Stimulated activated CD4-positive, alpha-beta T cell treated with anti-CD3 and anti-CD28 coated beads, Interleukin-1b, Interleukin-23, amount 100 ng/mL, for 1 hour (primary cell): ENCODE measurements at places on chromosomes 1 and 21.

DNA sequence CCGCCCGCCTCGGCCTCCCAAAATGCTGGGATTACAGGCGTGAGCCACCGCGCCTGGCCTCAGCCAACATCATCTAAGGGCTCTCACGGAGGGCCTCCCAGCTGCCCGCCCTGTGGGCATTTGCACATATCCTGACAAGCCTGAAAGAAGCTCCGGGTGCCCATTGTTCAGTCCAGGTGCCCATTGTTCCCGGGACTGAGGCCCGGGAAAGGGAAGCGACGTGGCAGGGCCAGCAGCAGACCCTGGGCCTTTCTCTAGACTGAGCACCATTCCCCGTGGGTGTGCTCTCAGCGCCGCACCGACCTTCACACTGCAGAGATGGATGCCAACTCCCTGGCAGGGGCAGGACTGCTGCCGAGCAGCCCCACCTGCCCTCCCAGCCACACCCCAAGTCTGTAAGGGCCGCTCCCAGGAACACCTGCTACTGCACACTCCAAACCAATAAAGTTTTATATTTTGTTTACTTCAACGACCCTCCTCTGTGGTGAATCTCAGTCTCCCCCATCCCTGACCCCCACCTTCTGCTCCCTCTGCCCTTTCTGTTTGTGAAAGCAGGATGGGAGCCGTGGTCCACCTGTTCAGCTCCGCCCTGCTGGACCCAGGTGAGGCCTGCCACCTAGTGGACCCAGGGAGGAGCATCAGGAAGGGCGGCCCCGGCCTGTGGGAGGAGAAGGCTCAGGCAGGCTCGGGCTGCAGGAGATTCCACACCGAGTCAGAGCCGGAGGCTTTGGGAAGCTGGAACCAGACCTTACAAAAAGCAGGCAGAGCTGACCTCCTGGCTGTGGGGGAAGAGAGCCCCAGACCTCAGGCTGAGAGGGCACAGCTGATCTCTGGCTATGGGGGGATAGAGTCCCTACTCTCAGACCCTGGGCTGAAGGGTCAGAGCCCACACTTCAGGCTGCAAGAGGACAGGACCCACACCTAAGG, 1.1 kb upstream of the TMEM82 start:
- DNase-seq, result peak; percentile 25

- DNase-seq, result no peak
These were observed 34.8 kb upstream of the QSOX1 start for GRCh38 chr1:180119837-180120236.

GRCh38 chr1:217393896-217394295, 237.0 kb downstream of the GPATCH2 start:
- no peak for DNase-seq

DNA sequence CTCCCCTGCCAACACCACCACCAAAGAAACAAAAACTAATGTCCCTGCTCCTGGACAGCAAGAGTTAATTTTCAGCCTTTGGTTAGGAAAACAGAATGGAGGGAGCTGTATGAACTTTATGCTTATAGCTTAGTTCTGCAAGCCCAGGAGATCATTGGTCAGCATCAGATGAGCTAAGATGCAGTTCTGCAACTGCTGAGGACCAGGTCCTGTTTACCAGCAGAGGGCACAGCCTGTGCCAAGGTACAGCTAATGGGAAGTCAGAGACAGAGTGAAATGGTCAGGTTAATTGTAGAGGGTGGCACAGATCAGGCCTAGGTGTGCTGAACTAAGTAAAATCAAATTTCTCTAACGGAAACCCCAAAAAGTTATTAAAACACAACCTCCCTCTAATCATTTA, 161.3 kb downstream of the ROR1 start:
- DNase-seq, result no peak

DNA sequence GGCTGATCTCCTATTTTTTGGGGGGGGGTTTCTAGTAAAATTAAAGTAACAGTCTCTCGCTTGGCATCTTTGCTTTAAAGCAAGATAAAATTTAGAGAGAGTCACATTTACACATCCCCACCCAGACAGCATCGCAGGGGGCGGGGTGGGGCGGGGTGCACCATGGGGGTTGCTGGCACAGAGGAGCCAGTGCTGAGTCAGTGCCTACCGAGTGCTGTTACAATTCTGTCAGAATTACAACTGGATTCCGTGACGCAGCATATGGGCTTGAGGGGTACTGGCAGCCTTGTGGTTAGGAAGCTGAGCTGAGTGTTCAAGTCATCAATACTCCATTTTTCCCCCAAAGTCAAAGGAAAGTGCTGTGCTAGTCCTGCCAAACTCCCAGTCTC, 175.9 kb downstream of the PRDM16 start:
- DNase-seq, result no peak

DNA sequence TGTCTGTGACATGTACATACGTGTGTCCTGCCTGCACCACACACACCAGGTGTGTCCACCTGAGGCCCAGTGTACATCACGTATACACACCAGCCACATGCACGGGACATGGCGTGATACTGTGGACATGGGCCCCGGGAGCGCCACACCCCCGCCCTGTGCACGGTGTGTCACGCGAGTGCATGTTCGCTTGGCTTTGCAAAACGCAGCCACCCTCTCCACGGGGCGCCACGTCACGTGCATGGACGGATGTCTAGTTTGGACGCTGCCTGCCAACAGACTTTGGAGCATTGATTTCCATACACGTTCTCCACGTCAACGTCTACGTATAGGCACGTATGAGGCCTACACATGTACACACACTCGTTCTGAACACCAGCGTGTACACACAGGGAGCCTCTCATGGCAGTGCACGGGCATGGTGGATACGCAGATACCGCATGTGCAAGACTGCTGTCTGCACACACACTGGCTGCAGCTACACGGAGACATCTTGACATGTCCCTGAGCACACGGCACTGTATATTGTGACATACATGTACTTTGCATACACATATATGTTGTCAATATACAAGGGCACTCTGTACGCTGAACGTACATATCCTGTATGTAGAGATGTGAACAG, 2.7 kb downstream of the TMEM240 start:
- no peak for DNase-seq

- no peak for DNase-seq
These were observed 639 bp upstream of the SPATA1 start for GRCh38 chr1:84505493-84506001.

- no peak for DNase-seq
These were observed at the start of gene KRTAP6-1 for GRCh38 chr21:30613836-30614235. Gene KRTAP6-1, minus strand, starts transcription at chr21:30613930. Its CDS starts 26 bp downstream, at chr21:30613904.

GRCh38 chr1:107359472-107360241, 218.8 kb downstream of the NTNG1 start:
- DNase-seq, result no peak

DNA sequence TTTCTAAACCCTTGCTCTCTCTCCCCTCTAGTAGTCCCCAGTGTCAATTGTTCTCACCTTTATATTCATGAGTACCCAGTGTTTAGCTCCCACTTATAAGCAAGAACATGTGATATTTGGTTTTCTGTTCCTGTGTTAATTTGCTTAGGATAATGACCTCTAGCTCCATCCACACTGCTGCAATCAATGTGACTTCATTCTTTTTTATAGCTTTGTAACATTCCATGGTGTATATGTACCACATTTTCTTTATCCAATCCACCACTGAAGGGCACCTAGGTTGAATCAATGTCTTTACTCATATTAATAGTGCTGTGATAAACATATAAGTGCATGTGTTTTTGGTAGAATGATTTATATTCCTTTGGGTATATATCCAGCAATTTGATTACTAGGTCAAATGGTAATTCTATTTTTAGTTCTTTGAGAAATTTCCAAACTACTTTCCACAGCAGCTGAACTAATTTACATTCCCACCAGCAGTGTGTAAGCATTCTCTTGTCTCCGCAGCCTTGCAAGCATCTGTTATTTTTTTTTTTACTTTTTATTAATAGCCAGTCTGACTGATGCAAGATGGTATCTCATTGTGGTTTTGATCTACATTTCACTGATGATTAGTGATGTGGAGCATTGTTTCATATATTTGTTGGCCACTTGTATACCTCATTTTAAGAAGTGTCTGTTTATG, 277.8 kb downstream of the LTN1 start:
- DNase-seq, result no peak

- DNase-seq, result no peak
These were observed 12.1 kb upstream of the MNDA start for GRCh38 chr1:158818975-158819431.

- DNase-seq, result no peak
These were observed 51.1 kb downstream of the SWT1 start for GRCh38 chr1:185207980-185208602.

DNA sequence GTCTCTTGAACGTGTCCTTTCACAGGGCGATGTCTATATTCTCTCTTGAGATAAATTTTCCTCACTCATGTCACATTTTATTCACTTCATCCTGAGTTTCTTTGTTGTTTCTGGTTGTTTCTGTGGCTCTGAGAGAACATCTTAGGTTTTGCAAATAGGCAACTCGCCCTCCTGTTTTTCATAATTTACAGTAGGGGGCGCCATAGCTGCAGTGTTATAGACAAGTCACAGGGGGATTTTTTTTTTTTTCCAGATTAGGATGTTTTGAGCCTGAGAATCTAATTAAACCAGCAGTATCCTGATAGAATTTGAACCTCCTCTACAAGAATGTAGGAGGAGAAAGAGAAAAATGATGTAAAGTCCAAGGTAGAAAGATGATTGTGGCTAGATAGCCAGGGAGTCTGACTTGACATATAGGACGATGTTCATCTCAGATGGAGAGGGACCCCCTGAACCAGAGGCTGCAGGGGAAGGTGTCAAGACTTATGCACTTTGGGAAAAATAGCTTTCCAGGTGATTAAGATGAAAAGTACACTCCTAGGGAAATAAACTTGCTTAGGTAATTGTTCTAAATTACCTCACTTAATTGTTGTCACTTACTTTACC, 76.3 kb downstream of the ZP4 start:
- DNase-seq, result no peak

GRCh38 chr1:59071876-59072582, 224.9 kb upstream of the FGGY start:
- DNase-seq, result no peak

- peak; percentile 36 for DNase-seq
These were observed 150.1 kb upstream of the SOD1 start for GRCh38 chr21:31509194-31510017.

DNA sequence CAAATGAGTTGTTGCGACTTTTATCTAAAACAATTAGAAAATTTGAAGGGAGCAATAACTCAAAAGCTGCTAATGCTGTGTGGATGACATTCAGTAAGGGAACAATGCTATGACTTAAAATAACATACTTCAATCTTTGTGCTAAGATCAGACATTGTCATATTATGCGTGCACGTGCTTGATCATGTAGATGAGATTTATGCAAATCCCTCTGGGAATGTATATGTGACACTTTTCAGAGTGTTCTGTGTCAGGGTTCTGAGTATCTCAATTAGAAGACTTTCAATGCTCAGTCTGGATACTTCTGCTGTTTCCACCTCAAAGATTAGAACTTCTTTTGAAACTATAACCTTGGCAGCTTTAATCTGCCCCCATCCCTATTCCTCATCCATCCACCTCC, 18.6 kb upstream of the POU2F1 start:
- no peak for DNase-seq

DNA sequence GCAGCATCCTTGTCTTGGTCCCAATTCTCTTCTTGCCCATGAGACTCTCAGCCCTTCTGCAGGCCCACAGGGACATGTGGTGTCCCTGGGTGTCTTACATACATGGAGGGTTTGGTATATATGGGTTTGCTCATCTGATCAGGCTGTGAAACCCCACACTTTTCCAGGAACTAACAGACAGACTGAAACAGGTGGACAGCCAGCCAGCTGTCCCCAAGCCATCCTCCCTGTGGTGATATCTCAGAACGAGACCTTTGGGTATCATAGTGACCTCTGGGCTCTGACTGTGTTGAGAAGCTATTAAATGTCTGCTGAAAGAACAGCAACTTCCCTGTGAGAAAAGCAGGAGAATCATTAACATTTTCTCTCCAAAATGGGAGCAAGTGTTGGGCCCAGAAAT, 115.5 kb upstream of the PAXBP1 start:
- DNase-seq, result no peak
